ENCODE measurements at places on chromosomes 7 and 10.

DNA sequence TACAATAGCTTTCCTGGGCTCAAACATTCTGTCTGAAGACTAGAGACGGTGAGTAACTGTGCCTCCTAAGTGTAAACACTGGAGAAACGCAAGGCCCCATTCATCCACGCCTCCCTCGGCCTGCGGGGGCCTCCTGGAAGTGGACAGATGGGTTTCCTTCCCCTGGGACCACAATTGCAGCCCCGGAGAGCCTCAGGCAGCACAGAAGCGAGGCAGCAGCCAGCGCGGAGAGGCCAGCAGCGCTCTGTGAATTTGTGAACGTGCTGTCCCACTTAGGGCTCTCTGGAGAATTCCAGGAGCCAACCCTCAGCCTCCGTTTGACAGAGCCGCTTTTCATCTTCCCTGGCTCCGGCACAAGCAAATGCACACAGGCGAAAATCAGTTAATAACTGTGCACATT, 23.2 kb upstream of the CALN1 start:
- no peak for DNase-seq

DNA sequence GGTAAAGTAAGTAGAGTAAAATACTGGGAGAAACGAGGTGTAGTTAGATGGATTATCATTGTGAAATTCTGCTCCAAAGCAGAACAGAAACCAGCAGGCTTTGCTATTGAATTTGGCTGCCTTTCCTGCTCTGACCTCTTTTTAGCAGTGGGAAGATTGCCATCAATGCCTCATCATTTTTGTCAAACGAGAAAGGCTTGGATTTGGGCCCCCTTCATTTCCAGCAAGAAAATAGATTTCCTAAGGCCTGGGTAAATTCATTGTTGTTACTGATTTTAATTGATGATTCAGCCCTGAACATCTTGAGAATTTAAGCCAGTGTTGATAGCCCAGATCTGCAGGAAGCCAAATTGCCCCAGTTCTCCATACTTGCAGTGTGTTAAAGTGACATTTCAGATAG, 35.2 kb upstream of the ASAH2 start:
- no peak for DNase-seq

DNA sequence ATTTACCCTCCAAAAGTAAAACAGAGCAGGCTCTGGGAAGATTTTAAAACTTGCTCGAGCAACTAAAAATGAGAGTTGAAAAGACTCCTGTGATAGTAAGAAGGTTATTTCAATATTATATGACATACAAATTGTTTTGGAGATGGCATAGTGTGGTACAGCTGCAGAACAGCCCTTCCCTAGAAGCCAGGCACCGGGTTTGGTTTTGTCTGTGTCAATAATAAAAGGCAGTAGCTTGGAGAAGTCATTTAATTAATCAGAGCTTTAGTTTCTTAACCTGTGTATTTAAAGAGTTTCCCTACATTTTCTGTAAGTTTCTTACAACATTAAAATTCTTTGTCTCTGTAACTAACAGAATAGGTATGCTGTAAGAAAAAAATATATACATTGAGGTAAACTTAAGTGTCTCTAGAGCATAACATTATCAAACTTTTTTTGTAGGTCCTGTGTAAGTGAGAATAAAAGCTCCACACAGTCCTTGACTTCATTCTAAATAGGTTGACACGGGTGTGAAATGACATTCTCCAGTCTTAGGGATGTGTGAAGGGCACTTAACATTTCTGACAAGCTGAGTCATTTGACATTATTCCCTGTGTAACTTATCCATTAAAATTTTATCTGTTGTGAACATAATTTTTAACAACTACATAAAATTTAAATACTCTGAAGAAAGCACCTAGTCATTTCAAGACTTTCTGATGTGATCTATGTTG, 425.0 kb upstream of the ETV1 start:
- no peak for DNase-seq

DNA sequence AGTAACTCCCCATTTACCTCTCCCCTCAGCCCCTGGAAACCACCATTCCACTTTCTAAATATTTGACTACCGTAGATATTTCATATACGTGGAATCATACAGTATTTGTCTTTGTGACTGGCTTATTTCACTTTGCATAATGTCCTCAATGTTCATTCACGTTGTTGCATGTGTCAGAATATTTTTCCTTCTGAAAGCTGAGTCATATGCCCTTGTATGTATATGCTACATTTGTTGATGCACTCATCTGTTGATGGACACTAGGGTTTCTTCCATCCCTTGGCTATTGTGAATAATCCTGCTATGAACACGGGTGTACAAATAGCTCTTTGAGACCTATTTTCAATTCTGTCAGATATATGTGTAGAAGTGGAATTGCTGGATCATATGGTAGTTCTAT, 25.8 kb upstream of the TSPAN13 start:
- no peak for DNase-seq

GRCh38 chr7:40405991-40406390, 271.2 kb downstream of the SUGCT start:
- no peak for DNase-seq

- DNase-seq = no peak
Measured at GRCh38 chr7:12119620-12120303, 91.3 kb upstream of the TMEM106B start.

DNA sequence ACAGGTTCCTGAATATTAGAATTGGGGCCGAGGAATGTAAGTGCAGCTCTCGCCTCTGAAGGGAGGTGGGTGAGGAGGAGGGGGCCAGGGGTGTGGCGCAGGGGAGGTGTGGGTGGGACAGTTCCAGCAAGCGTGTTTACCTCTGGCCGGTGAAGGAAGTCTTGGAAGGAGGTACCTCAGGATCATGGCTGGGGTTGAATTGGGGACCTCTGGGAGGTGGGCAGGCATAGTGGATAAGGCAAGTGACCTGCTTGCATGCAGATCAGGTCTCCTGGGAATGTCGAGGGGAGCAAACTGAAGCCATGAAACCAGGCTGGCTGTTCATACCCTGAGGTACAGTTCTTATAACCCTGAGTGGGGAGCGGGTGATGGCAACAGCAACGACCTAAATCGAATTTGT, 2.0 kb downstream of the ZNF775 start:
- DNase-seq = no peak

- no peak for DNase-seq
Measured at GRCh38 chr7:19772841-19773760, at the start of gene TMEM196. Gene TMEM196 (minus strand): TSS chr7:19773617. CDS start chr7:19772696, 921 bp downstream.

GRCh38 chr10:95474228-95475002, 86.8 kb downstream of the SORBS1 start:
- DNase-seq = no peak

- no peak for DNase-seq
Measured at GRCh38 chr7:120865191-120865981, 7.4 kb upstream of the TSPAN12 start.

GRCh38 chr7:33624215-33624614, 281.1 kb upstream of the BMPER start:
- no peak for DNase-seq

DNA sequence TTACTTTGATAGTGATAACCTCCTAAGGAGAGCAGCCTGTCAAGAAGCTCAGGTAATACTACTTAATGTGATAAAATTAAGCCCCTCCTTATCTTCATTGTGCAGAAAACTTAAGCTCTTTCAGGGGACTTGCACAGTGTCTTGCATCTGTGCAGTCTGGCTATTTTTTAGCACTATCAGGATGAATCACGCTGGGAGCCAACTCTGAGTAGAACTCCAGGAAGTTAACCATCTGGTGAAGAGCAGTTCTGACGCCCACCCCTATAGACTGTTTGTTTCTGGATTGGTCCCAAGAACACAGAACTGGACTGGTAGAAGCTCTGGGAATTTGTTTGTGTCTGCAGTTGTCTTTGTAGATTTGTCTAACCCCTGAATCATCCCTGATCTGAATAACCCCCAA, 41.9 kb downstream of the AGK start:
- DNase-seq = no peak

- DNase-seq = peak; percentile 22
Measured at GRCh38 chr7:11343818-11344413, 370.2 kb downstream of the PHF14 start.

GRCh38 chr10:103238506-103239252, 7.0 kb upstream of the RPEL1 start:
- peak; percentile 84 for DNase-seq

GRCh38 chr7:140517546-140518369, 38.5 kb upstream of the MKRN1 start:
- peak; percentile 86 for DNase-seq

GRCh38 chr10:60338002-60338564, 51.6 kb downstream of the ANK3 start:
- no peak for DNase-seq

GRCh38 chr7:69768986-69769595, 170.8 kb downstream of the AUTS2 start:
- DNase-seq = no peak

- no peak for DNase-seq
Measured at GRCh38 chr7:153354071-153354470, 594.5 kb downstream of the ACTR3B start.

DNA sequence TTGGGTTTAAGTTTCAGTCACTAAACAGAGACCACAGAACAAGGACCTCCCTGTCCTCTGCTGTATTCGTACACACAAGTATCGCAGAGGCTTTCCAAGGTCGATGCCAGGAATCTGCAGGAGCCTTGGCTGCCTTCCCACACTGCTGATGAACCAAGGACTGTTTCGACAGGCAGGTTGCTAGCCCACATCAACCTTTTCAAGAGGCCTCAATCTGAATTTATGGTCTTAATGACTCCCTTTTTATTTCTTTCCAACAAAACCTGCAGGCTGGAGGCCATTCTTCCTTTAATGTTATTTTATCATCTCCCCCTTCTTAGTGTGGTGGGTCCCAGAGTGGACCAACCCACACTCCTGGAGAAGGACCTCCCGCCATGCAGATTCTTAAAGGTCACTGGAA, 45.6 kb downstream of the JCAD start:
- DNase-seq = no peak

DNA sequence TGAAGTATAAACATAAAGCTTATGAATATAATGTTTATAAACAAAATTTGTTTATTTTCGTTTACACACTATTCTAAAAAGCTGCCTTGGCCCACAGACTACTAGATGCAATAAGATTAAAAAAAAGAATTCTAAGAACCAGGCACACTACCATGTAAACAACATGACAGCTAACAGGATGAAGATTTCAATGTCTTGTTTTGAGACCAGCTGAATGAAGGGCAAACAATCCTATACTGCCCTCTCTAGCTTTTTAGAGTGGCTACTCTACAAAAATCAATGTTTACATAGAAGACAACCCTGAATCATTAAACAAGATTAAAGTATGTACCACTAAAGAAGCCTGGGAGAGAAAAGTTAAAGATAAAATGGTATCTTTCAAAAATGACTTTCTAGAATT, 38.6 kb downstream of the SLC25A40 start:
- DNase-seq = no peak

GRCh38 chr7:29561271-29561670, 2.4 kb upstream of the PRR15 start:
- no peak for DNase-seq

GRCh38 chr7:95593343-95593742, 3.0 kb downstream of the PDK4 start:
- no peak for DNase-seq

DNA sequence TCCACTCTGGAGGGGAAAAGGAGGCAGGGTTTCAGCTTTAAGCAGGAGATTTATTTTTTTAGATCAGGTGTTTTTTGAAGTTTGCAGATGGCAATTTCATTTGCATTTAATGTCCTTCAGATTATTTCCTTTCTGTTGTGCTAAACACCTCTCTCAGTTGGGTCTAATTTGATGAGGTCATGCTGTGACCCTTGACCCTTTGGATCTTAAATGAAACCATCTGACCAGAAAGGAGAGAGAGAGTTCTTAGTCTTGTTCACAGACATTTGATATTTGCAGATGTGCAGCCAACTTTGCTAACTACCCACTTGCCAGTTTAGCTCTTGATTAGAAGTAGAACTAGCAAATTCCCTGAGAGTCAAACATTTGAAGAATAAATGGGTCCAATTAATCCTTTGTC, 101.5 kb upstream of the RAB11FIP2 start:
- no peak for DNase-seq

DNA sequence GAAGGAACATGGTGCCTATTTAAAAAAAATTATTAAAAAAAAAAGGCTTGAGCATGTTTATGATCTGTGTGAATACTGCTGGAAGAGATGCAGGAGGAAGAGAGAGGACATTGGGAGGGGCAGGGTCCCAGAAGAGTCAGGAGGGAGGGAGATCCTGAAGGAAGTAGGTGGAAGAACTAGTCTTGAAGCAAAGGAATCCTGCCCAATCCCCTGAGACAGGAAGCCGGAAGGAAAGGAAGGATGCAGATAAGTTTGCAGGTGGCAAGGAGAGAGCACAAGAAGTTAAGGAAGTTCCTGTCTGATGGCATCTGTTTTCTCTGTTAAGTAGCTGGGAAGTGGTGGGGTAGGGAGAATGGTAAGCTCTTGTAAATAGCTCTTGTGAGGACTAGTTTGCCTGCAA, 318.5 kb downstream of the DOCK4 start:
- no peak for DNase-seq

DNA sequence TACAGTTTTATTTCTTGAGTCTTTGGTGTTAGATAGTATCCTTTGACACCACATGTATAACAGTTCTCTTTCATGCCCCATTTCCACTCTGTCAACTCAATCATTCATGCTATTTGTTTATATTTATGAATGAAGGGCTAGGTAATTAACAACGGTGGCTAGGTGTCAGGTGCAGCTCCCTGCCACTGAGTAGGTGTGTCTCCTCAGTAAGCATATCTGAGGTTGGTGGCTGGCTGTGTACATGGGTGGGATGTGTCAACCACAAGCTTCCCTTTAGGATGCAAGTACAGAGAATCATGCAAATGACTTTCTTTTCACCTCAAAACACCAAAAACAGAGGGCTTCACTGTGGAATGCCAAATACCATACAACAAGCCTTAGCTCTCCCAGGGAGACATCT, 83.4 kb downstream of the ZNF365 start:
- no peak for DNase-seq

DNA sequence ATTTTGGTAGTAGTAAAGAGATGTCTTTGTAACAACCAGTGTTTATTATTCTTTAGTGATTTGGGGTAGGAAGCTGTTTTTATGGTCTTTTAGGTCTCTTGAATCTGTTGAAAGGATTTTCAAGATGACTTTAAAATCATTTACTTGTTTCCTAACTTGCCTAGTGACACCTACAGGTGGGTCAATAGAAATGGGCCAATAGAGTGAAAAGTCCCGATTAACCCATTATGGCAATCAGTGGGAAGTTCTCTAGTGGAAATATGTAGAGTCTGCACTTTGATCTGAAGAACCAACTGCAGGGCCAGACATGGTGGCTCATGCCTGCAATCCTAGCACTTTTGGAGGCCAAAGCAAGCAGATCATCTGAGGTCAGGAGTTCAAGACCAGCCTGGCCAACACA, 374.7 kb upstream of the BMPER start:
- DNase-seq = no peak

DNA sequence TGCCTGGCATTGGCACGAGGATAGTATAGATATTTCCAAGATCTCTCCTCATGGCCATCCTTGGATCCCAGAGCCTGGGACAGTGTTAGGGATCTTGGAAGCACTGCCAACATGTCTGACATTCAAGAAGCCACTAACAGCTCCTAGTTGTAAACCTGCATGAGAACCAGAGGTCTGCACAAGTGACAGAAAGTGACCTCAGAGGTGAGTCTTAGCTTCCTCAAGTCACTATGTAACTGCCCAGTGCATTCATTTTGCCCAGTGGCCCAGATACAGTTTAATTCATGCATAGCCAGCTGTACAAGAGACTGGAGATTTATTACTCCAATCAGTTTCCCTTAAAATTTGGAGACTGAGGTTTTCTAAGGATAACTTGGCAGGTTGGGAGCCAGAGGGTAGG, 16.7 kb downstream of the SUGCT start:
- DNase-seq = no peak

- no peak for DNase-seq
Measured at GRCh38 chr7:84786073-84786472, 400.8 kb downstream of the SEMA3D start.
